ENCODE measurements at places on chromosomes 6 and 20.

GRCh38 chr6:7252390-7252789, 60.6 kb downstream of the SSR1 start:
- no peak for DNase-seq

GRCh38 chr20:23446505-23446904, 6.2 kb downstream of the CST11 start:
- no peak for DNase-seq

DNA sequence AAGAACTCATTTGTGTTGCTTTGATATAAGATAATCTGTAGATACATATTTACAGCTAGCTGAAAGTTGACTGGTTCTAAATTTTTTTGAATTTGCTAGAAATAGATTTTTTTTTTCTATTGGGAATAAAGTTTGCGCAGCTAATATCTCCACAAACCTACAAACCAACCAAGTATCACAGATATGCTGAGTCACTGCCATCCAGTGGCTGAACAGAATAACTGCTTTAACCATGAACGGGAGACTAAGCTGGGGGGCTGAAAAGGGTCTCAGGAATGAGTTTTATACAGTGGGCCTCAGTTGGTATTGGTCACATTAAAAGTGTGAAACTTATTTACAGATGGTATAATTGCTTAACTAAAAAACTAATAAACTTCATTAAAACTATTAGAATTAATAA, 326.7 kb upstream of the CNR1 start:
- DNase-seq, result no peak

- DNase-seq, result no peak
Measured at GRCh38 chr20:41786158-41786557, 168.0 kb upstream of the CHD6 start.

- DNase-seq, result peak; percentile 90
Measured at GRCh38 chr6:132937466-132937906, 123.1 kb downstream of the RPS12 start.

DNA sequence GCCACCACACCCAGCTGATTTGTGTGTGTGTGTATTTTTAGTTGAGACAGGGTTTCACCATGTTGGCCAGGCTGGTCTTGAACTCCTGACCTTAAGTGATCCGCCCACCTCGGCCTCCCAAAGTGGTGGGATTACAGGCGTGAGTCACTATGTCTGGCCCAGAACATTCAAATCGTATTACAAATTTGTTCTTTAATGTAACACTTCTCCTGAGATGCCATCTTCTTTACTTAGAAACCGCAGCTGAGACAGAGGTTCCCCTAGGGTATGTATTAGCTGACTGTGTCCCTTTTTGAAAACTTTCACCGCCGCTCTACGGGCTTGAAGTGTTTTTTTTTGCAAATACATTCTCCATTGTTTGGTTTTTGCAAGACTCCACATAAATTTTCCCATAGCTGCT, 62.6 kb downstream of the TOX2 start:
- DNase-seq, result no peak

DNA sequence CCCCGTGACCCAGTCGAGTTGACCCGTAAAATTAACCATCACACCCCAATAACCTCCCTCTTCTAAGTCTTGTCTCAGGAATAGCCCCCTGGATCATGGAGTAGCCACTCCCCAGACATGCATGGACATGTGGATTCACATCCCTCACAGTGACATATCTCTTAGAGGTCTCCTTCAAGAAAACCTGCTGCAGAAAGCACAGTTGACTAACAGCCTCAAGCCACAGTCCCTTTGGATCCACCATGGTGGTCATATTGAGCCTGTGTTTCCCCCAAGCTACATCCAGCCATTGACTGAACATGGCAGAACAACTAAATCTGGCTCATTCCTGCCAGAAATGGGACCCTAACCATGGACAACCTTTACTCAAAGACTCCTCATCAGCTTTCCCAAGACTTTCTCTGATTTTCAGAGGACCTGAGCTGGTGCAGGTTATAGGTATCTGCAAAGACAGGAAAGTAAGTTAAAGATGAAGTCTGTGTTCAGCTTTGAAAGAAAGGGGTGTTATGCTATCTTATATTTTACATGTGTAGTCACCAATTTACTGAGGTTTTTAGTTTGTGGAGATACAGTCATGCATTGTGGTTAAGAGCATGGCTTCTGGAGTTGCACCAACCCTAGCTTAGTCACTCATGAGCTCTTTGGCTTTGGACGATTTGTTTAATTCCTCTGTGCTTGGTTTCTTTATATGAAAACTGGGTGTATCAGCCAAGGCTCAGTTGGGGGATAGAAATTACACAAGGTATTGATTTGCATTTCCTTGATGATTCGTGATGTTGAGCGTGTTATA, 219.1 kb downstream of the MYLK4 start:
- no peak for DNase-seq

GRCh38 chr20:44735816-44736169, 9.9 kb upstream of the KCNK15 start:
- no peak for DNase-seq

- DNase-seq, result no peak
Measured at GRCh38 chr6:26598267-26598666, 1.5 kb downstream of the ABT1 start.

GRCh38 chr6:37819802-37820717, 533 bp downstream of the ZFAND3 start:
- peak; percentile 35 for DNase-seq

- DNase-seq, result peak; percentile 22
Measured at GRCh38 chr6:169263836-169264608, 10.4 kb upstream of the THBS2 start.

DNA sequence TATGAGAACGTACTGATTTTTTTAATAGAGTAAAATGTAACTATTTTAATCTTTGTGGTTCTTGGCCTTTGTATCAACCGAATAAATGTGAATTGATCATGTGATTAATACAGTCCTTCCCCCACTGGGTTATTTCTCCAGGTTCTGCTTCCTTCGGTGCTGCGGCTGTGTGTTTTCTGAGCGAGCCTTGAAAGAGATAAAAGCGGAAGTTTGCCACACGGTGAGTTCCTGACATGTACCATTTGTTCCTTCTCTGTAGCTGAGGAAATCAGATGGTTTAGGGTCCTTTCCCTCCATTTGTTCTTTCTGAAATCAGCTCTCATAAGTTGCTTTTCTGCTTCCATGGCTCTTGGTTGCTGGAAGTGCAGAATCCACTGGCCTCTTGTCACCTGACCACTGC, 15.5 kb downstream of the RTF2 start:
- DNase-seq, result no peak

- no peak for DNase-seq
Measured at GRCh38 chr6:166900956-166901607, 55.3 kb downstream of the RNASET2 start.

GRCh38 chr20:19696620-19697019, 61.4 kb upstream of the RIN2 start:
- no peak for DNase-seq

All from NCI-H1417 (cell line).